ENCODE measurements at places on chromosomes 3 and 15.

DNA sequence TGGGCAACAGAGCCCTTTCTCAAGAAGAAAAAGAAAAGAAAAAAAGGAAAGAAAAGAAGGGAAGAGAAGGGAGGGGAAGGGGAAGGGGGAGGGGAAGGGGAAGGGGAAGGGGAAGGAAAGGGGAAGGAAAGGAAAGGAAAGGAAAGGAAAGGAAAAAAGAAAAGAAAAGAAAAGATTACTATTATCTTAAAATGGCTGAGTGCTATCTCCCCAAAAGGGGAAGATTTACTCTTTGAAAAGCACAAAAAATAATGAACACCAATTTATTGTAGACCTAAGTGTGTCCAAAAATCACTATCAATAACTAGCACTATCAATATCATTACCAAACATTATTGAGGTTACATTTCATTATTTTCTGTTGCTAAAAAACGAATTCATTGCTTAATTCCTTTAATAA, 89.0 kb downstream of the ATP1B3 start:
- DNase-seq = no peak

DNA sequence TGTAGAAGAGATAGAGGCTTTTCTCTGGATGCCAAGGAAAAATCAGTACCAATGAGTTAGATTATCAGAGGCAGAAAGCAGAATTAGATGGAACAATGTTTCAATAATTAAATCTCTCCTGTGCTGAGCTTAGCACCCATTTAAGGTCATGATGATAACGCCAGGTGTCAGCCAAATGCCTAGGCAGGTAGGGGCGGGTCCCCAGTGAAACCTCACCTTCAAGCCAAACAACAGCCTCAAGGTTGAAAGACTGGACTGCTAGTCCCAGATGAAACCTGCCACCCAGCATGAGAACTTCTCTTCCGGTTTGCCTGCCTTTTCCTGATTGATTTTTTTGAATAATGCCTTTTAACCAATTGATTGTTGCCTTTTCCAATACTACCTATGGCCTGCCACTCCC, 363.0 kb downstream of the PLOD2 start:
- no peak for DNase-seq

- no peak for DNase-seq
Measured at GRCh38 chr15:84907731-84908130, 23.3 kb downstream of the SLC28A1 start.

GRCh38 chr3:113002037-113002436, 11.3 kb downstream of the GTPBP8 start:
- DNase-seq = no peak

DNA sequence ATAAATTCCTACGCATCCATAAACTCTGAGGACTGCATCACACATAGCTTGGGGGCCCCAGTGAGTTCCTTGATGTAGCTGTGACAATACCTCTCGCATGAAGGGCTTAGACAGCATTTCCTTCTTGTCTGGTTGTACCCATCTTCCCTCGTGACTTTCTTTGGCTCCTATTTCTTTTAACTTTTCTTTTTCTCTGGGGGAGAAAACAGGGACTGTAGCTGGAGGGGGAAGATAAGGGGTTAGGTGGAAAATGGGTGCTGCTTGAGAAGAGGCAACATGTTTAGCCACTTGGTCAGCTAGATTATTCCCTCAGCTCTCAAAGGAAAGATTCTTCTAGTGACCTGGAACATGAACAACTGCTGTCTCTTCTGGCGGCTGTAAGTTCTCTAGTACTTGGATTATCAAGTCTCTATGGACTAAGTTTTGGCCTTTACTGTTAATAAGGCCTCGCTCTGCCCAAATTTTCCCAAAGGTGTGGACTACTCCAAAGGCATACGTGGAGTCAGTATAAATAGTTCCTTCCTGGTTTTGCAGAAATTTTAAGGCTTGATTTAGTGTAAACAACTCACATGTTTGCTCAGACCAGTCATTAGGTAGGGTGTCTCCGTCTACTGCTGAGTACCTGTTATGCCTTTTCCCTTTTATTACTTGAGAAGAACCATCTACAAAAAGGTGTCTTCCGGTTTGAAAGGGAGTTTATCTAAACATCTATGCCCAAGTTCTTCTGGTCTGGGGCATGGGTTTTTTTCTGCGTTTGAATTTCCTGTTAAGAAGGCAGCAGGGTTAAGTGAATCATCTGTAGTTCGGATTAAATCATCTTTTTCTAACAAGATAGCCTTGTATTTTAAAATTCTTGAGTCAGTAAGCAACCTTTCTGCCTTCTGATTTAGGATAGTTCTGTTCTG, 21.0 kb upstream of the ATG7 start:
- no peak for DNase-seq

GRCh38 chr3:12193485-12194165, 34.9 kb upstream of the TIMP4 start:
- DNase-seq = peak; percentile 92

- DNase-seq = peak; percentile 35
Measured at GRCh38 chr15:52493968-52494367, 34.7 kb downstream of the MYO5A start.

DNA sequence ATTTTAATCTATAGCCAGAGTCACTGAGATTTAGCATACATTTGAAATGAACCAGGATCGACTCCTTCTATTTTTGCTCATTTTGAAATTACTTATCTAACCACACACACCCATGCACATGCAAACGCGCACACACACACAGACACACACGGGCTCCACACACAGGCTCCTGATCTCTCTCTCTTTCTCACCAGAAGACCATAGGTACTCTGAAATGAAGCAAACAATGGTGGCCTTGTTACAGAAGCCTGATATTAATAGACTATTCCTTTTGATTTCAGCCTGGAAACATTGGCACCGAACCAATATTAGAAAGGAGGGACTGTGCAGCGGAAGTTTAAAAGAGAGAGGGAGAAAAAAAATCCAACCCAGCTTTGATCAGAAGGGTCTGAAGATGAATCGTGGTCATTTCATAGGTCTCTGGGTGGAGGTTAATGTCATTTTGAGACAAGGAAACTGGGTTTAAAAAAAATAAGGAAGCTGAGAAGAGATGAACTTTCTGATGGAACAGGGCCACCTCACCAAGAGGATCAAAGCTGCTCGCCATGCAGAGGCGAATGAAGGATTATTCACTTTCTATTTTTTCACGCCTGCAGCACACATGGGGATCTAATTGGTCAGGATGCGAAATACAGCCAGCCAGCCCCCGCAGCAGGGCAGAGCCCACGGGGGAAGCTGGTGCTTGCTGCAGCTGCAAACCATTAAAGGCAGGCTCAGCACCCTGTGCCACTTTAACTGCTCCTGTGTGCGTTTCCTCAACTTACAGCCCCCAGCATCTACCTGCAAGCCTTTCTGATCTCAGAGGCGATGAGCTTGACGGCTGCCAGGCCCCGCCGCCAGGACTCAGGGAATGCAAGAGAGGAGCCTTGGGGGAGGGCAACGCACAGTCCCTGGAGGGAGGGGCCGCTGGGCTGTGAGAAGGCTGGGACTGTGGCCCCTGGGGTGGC, 88.8 kb downstream of the HES1 start:
- no peak for DNase-seq

DNA sequence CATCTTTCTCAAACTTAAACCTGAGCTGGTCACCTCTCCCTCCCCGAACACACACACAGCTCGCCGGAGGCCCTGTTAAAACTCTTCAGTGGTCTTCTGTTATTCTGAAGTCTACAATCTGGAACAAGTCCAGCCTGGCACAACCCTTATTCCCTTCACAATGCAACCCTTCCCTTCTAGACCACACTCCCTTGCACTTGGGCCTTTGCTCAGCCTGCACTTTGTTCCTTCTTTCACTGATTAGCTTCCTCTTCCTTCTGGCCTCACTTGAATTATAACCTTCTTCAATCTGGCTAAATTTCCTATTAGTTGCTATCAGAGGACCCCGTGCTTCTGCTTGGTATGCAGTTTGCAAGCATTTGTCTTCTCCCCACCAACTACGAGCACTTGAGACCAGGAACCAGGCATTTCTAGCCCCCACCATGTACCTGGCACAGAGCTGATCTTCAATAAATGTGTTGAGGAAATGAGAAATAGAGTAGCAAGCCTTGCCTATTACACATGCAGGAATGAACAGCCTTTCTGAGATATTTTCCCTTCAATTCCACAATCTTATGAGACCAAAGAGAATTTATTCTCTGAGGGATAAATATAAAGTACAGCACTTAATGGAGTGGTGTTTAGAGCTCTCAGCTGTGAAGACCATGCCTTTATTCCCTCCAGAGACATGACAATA, 663.1 kb upstream of the ADAMTS9 start:
- no peak for DNase-seq

DNA sequence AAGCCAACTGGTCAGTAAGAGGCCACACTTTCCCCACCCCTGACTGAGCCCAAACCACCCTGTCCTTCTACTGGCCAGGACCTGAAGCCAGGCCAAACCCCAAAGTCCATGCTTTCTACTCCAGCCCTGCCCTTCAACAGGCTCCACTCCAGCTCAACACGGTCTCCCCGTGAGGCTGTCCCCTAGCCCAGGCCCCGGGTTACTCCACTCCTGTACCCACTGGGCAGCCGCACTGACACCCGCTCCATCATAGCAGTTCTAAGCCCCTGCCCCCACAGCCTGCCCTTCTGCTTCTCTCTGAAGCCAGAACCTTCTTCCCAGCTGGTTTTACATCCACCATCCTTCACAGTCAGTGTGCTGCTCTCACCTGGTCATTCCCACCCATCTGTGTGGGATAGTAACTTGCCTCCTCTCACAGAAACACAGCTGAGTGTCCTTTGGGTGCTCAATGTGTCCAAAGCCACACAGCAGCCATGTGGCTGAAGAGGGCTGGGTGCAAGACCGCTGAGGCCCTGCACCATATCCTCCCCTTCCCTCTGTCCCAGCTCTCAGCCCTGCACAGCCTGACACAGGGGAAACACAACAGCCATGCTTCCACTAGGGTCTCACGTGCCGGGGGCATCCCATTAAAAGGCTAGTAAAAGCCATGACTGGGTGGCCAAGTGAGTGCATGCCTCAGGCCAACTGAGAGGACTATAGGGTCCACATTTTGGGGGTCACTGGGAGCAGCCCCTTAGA, 38.1 kb downstream of the TLE3 start:
- no peak for DNase-seq

GRCh38 chr3:43094851-43095250, 11.0 kb downstream of the POMGNT2 start:
- DNase-seq = no peak

DNA sequence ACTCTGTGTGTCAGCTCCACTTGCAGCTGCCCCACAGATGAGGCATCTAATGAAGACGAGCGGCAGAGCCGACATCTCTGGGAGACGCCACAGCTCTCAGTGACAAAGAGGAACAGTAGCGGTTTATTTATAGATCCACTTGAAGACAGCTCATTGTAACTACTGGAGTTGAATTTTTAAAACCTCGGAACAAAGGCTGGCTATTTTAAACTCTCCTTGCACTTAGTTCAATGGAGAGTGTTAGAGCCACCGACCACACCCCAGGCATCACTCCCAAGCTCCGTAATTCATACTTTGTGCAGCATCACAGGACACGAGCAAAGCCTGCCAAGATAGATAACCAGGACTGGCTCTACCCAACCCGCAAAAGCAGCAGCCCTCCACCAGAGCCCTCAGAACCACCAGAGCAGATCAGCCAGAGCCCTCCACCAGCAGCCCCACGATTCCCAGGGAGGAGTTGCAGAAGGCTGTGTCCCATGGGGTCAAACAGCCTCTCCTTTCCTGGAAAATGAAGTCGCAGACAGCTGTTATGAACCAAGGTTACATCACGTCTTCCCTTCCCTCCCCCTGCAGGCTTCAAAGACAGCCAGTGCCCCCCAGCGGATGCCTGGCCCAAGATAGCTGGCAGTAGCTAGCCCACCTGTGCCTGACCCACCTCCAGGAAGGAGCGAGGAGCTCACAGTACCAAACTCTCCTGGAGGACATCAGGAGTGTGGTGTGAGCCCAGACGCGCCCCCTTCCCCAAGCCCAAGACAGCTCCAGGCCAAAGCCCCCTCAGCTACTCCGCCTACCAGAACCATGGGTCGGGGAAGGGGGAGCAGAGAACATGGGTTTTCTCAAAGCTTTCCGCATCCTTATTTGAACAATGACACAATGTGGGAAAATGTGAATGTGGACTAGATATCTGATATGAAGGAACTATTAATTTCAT, 45.7 kb downstream of the POC1A start:
- no peak for DNase-seq

- no peak for DNase-seq
Measured at GRCh38 chr15:80674245-80674614, 20.9 kb upstream of the ABHD17C start.

GRCh38 chr15:75776065-75776423, 63.4 kb upstream of the CSPG4 start:
- no peak for DNase-seq

DNA sequence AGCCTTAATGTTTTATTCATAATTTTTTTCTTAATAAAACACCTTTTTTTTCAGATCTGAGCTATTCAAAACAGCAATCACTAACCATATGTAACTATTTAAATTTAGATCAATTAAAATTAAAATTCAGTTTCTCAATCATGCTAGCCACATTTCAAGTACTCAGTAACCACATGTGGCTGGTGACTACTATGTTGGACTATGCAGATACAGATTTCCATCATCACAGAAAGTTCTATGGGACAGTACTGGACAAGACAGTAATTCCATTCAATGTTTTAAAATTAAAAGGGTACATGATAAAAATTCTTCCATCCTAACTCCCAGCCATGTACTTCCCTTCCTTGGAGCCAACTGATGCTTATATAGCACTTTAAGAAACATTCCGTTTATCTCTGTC, 119.3 kb downstream of the GLDN start:
- no peak for DNase-seq

- no peak for DNase-seq
Measured at GRCh38 chr15:80581976-80582375, 113.1 kb upstream of the ABHD17C start.

GRCh38 chr3:2839876-2840275, 270.3 kb downstream of the IL5RA start:
- DNase-seq = no peak

GRCh38 chr3:56368846-56369245, 99.4 kb downstream of the ERC2 start:
- no peak for DNase-seq

GRCh38 chr15:99249270-99249841, at the start of gene TTC23:
Gene TTC23, minus strand, starts transcription at chr15:99249581. Its CDS starts 20,869 bp downstream, at chr15:99228712.
- DNase-seq = peak; percentile 95

GRCh38 chr3:58612830-58613229, 35.6 kb upstream of the FAM107A start:
- no peak for DNase-seq

DNA sequence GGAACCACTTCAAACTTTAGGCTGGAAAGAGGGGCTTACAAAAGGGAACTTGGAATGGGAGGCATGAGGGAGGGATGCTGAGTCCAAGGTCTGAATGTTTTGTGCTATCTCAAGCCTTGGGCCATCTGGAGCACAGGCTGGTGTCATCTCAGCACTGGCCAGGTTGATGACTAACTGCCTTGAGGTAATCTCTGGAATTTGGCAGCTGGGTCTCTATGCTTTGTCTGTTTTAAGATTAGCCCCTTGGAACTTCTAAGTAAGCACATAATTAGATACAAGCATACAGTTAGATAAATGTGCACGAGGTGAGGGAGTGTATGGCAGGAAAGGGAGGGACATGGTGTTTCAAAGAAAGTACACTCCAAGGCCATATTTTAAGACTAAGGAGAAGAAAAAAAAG, 252.4 kb upstream of the CCDC54 start:
- DNase-seq = peak; percentile 77

GRCh38 chr3:138005627-138006026, 4.3 kb upstream of the CLDN18 start:
- no peak for DNase-seq

GRCh38 chr3:117107946-117108345, 398.4 kb downstream of the TUSC7 start:
- DNase-seq = no peak

Measured in NCI-H226 (cell line).